Stimulated activated effector memory CD8-positive, alpha-beta T cell treated with anti-CD3 and anti-CD28 coated beads, Interleukin-12 subunit alpha, Interleukin-12 subunit beta, amount 100 ng/mL, for 72 hours (primary cell): ENCODE measurements at places on chromosomes 4 and X.

- no peak for DNase-seq
Observed at GRCh38 chr4:98646422-98646821, 12.0 kb downstream of the TSPAN5 start.

- no peak for DNase-seq
Observed at GRCh38 chrX:136325377-136325776, 24.6 kb downstream of the ADGRG4 start.

- DNase-seq, result no peak
Observed at GRCh38 chr4:108861334-108861733, 98.5 kb upstream of the ETNPPL start.

DNA sequence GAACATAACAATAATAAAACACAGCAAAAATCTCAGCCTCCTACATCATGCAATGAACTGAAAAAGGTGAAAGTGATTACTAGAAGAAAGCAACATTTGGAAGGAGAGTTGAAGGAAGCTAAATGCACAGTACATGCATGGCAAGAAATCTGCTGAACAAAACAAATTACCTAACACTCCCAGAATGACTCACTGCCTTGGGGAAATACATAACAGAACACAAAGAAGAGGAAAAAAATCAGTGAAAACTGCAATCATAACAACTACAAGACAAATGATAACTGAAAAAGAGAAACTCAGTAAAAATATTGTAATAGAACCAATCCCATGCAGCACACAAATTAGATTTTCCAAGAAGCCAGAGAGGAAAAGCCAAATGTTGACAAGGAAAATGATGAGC lies 1513.2 kb downstream of the ARAP2 start:
- DNase-seq, result no peak

DNA sequence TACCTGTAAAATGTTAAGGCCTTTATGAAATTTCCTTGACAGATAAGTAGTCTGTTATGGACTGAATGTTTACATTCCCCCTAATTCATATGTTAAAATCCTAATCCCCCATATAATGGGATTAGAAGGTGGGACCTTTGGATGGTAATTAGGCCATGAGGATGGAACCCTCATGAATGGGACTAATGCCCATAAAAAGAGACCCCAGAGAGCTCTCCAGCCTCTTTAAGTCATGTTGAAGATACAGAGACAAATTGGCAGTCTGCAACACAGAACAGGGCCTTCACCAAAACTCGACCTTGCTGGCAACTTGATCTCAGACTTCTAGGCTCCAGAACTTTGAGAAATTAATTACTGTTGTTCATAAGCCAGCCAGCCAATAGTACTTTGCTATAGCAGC lies 1344.5 kb upstream of the PCDH7 start:
- DNase-seq, result no peak

DNA sequence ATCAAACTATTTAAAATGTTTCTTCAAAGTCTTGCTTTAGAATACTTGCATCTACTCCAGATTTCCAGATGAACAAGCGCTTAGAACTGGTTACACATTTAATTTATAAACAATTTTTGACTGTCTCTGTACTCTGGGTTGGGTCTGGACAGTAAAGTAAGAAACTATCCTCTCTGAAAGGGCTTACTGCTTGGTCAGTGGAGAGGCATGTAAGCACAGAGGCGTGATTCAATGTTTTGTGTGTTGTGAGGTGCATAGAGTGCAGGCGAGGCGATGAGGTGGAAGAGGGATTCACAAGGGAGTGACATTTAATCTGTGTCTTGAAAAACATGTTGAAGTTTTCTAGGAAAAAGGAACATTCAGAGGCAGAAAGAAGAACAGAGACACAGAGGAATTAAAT lies 231.4 kb downstream of the VEGFC start:
- DNase-seq, result no peak

DNA sequence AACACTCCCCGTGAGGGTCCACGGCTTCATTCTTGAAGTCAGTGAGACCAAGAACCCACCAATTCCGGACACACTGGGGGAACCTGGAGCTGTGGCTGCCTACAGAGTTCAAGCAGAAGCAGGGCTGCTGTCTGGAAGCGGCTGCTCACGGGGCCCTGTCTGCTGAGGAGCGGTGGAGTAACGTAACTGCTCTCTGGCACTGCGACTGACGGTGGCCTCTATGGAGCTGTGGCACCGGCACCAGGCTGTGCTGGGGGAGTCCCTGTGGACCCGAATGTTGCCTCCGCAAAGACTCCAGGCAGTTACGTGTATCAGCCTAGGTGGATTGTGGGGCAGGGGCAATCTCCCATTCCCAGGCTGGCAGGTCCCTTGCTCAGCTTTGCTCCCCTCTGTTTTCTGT lies 703.3 kb upstream of the FRG1 start:
- DNase-seq, result no peak

- DNase-seq, result no peak
Observed at GRCh38 chrX:74510401-74510800, 89.1 kb downstream of the SLC16A2 start.

DNA sequence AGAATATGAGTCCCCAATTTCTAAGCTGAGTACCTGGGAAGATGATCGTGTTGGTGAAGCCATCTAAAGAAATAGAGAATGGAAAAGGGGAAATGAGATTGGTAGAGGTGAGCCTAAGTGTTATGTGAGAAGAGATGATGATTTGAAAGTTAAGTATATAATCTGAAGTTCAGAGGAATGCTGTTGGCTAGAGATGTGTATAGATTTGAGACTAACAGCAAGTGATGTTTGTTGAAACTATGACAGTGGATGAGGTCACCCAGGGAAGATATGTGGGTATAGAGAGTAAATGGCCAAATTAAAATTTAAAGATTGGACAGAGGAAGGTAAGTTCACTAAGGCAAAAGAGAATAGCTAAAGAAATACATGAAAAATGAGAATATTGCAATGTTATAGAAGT lies 324.2 kb downstream of the MAPK10 start:
- no peak for DNase-seq

- no peak for DNase-seq
Observed at GRCh38 chr4:180923486-180923885, 1319.7 kb upstream of the TENM3 start.

DNA sequence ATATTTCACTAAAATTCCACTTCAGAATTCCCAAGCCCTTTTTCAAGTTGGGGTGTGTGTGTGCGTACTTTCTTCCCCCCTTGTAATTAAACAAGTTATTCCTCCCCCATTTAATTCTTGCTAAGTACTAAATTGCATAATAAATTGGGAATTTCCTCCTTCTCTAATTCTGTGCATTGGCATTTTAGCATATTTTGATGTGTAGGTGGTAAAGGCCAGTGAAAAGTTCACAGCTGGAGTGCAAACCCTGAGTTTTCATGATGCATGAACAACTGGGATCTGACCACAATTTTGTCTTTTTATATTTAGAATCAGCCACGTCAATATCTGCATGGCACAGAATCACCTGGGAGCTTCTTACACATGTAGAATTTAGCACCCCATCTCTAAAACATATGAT lies 18.5 kb downstream of the ANXA3 start:
- no peak for DNase-seq

DNA sequence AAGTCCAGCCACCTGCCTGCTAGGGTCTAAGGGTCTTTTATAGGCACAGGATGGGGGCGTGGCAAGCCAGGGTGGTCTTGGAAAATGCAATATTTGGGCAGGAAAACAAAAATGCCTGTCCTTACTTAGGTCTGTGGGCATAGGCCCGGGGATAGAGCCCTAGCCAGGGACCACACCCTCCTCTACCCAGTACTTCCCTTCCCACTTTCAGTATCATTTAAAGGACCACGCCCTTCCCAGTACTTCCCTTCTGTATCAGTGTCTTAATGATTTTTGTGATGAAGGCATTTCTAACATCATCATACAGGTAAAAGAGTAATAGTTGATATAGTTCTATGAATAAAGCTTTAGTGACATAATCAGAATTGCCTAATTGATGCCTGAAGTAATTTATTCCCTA lies 11.4 kb downstream of the BANK1 start:
- DNase-seq, result no peak

DNA sequence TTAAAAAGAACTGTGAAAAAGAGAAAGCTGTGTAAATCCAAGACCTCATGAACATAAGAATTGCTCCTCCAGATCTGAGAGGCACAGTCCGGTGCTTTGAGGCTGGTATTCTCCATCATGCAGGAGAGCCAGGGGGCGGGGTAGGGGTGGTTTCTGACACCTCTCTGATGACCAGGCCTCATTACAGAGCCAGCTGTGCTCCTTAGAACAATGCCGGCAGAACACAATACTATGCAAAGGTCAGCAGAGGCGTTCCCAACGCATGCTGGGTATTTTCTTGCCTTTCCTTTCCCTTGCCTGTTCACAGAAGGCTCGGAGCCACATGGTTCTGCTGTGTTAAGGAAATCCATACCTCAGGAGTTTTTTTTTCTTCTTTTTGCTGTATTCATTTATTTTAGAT lies 91.2 kb upstream of the SOD3 start:
- no peak for DNase-seq

GRCh38 chrX:36407836-36408235 lies 488.3 kb downstream of the CFAP47 start:
- no peak for DNase-seq

GRCh38 chrX:112835019-112835418 lies 5.6 kb downstream of the AMOT start:
- DNase-seq, result no peak

DNA sequence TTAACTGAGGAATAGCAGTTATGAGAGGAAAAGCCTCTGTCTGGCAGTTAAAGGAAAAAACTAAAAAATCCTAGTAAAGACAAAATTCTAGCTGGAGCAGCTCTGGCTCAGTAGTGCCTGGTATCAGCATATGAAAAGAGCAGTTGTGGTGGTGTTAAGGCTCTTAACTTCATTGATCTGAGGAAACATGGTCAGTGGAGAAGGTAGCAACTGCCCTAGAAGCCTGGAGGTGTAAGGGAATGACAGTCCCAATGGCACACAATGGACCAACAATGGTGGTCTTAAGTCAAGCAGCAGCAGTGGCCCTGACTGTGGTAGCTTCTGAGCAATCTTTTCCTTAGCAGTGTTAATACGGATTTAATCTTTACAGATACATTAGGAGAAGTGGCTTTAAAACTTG lies 189.6 kb upstream of the POF1B start:
- DNase-seq, result no peak

DNA sequence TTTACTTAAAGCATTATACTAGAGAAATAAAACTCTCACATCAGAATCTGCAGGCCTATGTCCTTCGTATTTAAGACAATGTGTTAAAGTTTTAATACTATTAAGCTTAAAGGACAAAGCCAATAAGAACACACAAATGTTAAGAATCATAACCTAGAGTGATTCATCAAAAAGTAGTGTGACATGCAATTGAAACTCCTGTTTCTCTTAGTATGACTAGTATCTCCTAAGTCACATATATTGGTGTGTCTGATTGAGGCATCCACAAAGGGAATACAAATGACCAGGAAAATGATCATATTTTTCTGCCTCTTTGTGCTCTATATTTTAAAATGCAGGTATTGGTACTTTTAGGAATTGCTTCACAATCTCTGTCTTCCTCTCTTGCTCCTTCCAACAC lies 23.8 kb downstream of the GPRASP3 start:
- no peak for DNase-seq

- DNase-seq, result no peak
Observed at GRCh38 chr4:140047786-140048185, 106.2 kb downstream of the MAML3 start.

DNA sequence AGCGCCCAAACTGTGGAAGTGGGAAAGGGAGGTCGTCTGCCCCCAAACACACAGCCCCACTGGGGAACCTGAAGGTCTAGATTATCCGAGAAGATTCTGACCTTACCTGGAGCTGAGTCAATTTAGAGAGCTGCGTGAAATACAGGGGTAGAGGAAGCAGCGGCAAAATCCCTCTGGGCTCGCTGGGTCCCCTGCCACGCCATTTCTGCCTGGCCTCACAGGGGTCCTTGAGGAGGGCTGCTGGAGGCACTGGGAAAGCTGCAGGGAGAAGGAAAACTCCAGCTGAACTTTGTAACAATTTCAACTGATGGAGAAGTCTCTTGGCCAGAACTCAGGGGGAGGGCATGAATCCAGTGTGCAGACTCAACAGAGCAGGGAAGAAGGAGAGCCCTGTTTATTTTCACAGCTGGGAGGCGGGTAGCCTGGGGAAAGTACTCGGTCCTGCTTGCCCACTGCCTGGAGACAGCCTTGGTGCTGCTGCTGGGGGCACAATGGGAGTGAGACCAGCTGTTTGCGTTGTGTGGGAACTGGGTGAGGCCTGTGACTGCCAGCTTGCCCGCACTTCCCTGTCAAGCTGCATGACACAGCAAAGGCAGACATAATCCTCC lies 93.2 kb upstream of the MAPK10 start:
- DNase-seq, result no peak

- no peak for DNase-seq
Observed at GRCh38 chr4:181944527-181944926, 298.7 kb upstream of the TENM3 start.

DNA sequence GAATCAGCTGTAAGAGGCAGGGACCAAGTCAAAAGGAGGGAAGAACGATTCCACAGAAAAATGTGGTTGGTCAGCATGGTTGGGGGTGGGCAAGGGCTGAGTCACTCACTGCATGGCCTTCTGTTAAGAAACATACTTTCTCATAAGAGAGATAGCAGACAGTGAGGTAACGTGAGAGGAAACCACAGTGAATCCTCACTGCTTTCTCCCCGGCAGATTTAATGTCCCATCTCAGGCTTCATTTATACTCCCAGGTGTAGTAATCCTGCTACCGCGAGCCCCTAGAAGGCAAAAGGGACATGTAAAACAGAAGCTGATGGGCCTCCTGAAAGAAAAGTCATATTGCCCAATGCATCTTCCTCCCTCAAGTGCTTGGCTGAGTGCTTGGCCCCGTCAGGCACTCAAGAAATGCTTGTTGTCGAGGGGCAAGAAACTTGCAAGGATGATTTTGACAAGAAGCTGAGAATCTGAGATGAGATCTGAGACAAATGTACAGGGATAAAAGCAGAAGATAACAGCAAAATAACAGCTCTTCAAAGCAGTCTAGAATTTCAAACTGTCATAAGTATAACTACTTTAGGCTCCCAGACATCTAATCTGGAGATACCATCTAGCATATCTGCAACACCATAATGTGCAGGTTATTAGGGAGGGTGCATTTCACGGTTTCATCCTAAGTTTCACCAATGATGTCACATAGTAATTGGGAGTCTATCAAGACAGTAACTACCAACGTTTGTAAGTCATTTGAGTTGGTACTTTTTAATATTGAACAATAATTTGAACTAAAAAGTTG lies 40.2 kb downstream of the SH3KBP1 start:
- DNase-seq, result no peak

DNA sequence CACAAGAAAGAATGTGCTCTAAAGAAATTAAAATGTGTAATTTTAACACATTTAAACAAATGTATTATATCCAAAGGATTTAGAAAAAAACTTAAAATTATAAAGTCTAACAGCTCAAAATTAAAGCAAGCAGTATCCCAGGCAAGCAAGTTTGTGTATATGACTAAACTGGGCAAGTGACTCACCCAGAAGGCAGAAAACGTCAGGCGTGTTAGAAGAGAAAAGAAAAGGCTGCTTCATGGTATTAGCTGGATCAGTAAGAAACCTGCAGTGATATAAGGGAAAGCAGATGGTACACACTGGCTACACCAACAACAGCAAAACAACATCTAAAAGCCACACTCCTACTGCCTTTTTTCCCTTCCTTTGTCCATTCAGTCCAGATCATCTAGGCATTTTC lies 250.6 kb upstream of the NDST3 start:
- DNase-seq, result no peak

GRCh38 chr4:26907731-26908599 lies 47.3 kb downstream of the STIM2 start:
- no peak for DNase-seq

GRCh38 chr4:22299678-22300077 lies 216.2 kb downstream of the ADGRA3 start:
- DNase-seq, result no peak

GRCh38 chrX:9183481-9183880 lies 149.6 kb upstream of the FAM9B start:
- DNase-seq, result no peak

GRCh38 chr4:41177016-41177415 lies 37.3 kb downstream of the APBB2 start:
- DNase-seq, result no peak
